Fibroblast of villous mesenchyme (primary cell): ENCODE measurements at places on chromosomes 16 and 17.
A peak's percentile ranks its signal among the peaks of the same experiment; 100 is the strongest.

- peak; percentile 86 for DNase-seq
These were observed 2.6 kb downstream of the PMP22 start for GRCh38 chr17:15262291-15263205.

GRCh38 chr17:14196377-14196997 is 40.2 kb downstream of the CDRT15 start:
- DNase-seq: no peak

- no peak for DNase-seq
These were observed 13.0 kb downstream of the ALOX15B start for GRCh38 chr17:8051831-8052230.

DNA sequence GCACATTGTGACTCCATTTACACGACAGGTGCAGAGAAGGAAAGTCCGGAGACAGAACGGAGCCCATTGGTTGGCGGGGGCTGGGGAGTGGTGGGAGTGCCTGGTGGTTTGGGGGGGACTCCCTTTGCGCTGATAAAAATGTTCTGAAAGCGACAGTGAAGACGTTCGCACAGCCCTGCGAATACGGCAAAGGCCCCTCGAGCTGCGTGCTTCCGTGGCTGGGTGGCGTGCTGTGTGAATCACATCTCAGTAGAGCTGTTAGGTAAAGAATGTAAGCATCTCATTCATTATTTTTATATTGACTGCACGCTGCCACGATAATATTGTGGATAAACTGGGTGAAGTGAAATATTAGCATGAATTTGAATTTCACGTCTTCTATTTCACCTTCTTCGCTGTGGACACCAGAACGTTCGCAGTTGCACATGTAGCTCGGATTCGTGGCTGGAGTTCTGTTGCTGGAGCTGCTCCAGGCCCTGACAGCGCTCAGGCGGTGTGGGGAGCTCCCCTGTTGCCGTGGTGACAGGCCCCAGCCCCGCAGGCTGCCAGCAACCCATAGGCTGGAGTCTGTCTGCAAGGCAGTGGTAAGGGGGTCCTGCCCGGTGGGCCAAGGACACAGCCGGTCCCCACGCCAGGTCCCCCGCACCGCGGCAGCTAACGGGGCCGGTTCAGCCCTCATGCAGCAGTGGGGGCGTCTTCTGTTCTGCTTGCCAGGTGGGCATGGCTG is 44.6 kb downstream of the SOX8 start:
- DNase-seq: no peak

DNA sequence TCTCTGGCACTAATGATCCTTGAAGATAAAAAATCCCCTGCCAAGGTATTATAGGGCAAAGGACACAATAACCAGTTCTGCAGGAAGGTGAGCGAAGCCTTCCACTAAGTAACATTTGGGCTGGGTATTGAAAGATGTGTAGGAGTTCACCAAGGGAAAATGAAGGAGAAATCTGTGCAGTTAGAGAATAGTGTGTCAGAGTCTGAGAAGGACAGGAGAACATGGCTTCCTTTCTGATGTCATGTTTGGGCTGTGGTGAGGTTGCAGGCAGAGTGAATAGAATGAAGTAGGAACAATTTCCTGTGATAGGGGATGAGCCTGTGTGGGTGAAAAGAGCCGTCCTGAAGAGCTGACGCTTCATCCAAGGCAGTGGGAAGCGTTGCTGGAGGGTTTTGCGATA is 24.1 kb upstream of the CIITA start:
- DNase-seq: no peak

DNA sequence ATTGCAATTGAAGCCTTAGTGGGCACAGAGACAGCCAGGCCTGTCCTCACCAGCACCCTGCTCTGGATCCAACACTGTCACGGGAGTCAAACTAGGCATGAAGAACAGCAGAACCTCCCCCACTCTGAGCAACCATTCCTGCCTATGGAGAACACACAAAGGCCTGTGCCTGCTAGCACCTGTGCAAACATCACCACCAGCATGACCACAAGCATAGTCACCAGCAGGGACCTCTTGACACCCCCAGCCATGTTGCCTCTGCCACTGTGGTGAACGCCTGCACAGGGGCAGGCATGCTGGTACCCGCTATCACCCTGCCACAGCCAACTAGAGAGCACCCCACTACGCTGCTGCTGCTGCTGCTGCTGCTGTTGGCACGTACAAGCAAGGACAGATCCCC is 51.7 kb downstream of the CMC2 start:
- no peak for DNase-seq

GRCh38 chr17:1227917-1228780 is 42.1 kb upstream of the BHLHA9 start:
- DNase-seq: no peak

- peak; percentile 54 for DNase-seq
These were observed 1.9 kb downstream of the IGSF6 start for GRCh38 chr16:21650521-21650920.

DNA sequence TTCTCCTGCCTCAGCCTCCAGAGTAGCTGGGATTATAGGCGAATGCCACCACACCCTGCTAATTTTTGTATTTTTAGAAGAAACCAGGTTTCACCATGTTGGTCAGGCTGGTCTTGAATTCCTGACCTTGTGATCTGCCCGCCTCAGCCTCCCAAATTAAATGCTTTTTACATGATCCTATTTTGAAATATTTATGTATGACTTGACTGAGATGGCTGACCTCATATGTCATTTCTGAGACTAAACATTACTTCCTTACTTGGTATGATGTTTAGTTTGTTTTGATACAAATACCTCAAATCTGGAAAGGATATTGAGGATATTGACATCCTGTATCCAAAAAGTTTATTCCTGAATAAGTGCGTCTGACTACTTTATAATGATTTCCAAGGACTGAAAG is 11.9 kb downstream of the CALCOCO2 start:
- peak; percentile 28 for DNase-seq

DNA sequence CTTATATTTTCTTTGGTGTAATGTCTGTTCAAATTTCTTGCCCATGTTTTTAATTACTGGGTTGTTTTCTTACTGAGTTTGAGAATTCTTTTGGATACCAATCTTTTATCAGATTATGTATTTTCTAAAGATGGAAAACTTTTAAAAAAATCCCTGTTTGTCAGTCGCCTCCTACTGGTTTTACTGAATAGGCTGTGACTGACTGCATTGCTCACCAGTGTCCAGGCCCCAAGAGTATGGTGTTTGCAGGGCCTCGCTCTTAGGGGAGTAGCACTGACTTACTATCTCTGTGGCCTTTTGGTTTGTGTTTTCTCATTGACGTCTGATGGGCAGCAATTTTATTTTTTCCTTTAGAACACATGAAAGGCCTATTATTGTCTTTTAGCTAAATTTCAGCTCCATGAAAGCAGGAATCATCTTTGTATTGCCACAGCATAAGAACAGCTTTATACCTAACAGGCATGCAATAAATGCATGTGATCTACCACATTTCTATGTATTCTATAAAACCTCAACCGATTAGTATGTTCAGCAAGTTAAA is 188.4 kb downstream of the AATF start:
- no peak for DNase-seq

- no peak for DNase-seq
These were observed 60.4 kb downstream of the MYOCD start for GRCh38 chr17:12726131-12726530.

DNA sequence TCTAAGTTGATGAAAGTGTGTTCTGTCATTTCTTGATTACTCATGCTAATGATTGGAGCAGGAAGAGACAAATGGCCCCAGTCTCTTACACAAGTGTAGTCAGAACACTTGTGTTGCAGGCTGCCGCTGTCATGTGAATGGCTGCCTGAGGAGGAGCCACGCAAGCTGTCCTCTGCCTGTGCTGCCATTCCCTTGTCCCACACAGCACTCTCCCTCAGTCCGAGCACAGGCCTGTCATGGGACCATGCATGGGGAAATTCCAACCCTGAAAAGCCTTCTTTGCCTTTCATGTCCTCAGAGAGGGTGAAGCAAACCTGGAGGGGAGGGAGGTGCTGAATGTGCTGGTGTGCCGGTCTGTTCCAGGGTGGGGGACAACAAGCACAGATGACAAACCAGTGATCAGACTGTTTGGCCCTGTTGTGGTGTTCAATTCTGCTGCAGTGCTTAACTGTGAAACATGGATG is 109.4 kb downstream of the MRTFB start:
- DNase-seq: no peak

GRCh38 chr17:48131216-48131824 is 23.8 kb downstream of the SNX11 start:
- DNase-seq: peak; percentile 73

- no peak for DNase-seq
These were observed 18.1 kb downstream of the CACNA1H start for GRCh38 chr16:1171001-1171400.

DNA sequence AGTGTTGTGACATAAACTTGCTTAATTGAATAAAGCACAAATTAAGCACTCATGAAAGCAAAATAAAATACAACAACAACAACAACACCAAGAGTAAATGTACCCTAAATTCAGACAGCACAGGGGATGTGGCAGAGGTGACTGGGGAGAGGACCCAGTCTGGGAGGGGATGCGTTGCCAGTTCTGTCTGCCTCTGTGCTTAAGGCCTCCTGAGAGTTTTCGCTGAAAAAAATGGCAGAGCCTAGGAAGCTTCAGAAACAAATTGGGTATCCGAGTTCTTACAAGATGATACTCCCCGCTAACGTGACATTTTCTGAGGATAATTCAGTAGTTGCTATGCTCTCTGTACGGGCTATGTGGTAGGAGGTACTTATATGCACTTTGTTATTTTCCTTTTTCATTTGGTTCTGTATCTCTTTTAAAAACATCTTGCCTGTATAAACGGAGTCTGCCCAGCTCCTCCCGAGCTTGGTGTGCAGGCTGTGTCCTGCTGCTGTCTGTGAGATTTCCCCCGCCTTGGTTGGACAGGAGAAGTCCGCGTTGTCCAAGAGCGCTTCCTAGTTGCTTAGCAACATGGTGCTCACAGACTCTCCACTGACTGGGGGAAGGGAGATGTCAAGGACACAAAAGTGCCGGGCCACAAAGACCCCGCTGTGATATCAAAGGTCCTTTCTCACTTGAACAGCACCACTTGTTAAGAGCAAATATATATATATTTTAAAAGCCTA is 134.2 kb upstream of the CPHXL start:
- DNase-seq: no peak

DNA sequence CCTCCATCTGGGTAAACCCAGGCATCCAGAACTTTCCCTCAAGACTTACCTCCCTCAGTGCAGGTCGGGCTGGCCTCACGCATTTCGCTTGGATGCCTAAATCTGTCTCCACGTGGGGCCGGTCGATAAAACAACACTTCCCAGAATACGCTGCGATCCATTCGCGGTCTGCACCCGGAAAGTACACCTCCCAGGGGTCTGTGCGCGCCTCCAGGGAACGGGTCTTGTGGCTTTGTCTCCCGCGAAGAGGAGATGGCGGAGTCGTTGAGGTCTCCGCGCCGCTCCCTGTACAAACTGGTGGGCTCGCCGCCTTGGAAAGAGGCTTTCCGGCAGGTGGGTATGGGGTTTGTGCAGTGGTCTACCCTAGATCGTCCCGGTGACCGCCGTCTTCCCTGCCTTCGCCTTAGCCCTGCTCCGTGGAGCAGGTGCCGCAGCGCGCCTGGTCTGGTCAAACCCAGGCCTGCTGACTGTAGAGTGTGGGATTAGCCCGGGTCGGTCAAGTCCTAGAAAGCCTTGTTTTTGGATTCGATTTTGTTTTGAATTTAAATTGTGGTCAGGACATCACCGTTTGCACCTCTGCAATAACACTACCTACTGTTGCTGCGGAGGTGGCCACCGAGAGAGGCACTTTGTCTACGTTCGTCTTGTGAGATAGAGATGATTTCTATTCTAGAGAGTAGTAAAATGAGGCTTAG is at the start of gene RPAIN:
TSS of gene RPAIN (plus strand) at position 224 of the 695 bp plus-strand sequence. CDS start at position 253, 29 bp downstream.
- no peak for DNase-seq

DNA sequence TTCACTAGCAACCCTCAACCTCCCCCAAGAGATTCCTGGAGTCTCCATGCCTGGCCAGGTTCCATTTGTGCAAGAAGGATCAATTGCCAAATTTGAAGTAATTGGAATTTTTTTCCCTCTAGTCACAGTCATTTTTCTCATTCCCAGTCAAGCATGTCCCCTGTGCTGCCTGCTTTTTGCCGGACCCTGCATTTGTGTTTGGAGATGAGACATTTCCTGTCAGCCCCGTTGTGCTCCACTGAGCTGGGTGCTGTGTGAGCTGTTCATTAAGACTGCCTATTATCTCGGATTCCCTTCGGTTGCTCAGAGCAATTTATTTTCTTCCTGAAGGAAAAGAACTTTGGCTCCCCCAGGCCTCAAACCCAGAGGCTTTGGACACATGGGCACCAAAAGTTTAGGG is 201.0 kb upstream of the NLRP1 start:
- no peak for DNase-seq

DNA sequence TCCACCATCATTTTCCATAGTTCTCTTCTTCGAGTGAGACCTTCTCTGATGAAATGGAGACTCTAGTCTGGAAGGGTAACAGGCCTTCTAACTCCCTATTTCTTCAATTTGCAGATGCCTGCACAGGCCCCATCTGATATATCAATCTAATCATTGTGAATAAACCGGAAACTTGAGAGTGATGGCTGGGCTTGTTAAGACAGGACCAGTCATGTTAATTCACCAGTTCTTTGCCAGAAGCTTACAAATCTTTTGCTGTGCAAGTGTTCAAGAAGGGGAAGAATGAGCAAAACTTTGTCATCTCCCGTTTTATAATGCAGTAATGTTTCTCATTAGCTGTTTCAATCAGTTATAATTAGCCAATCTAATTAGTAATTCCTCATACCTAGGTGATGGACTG is 1561.3 kb upstream of the GOT2 start:
- DNase-seq: no peak

GRCh38 chr17:45060797-45061605 is at the start of gene NMT1:
Gene NMT1 (plus strand): TSS chr17:45061317. CDS start chr17:45061330, 13 bp downstream.
- DNase-seq: peak; percentile 100

DNA sequence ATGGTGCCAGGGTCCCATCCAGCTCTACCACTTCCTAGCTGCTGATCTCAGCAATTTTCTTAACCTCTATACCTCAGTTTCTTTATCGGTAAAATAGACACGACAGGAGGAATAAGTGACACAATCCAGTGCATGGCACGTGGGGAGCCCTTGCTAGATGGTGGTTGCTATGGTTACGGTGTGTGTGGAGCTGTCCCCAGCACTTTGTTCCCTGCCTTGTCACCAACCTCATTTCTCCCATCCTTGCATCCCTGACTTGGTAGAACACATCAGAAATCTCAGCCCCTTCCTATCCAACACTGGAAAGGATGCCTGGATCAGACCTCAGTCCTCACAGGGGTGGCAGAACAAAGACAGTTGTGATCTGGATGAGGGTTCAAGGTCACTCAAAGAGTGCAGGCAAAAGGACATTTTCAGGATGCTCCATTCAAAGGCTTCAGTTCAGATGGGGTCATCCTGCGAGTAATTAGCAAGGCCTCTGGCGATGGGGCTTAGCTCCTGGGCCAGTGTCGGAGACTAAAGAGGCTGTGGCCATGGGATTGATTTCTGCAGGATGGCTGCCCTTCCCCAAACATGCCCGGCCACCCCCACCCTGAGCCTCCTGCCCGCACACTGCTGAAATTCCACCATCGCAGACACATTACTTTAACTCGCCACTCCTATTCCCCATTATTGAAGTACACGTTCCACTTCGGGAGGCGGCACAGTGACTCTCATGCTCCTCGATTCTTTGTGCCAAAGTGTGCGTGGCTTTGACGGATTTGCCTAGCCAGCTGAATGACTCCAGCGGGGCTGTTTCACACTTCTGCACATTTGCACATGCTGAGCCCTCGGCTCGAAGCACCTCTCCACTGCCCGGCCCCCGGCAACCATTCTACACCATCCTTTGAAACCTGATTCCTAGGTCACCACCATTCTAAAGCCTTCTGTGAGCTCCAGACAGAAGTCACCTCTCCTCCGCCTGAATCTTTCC is 40.3 kb downstream of the WNT3 start:
- DNase-seq: no peak
